Tongue (tissue), 3 donors: ENCODE measurements at places on chromosomes 2 and 18.

- no peak for DNase-seq
Measured at GRCh38 chr18:49273241-49273880, 187.1 kb downstream of the DYM start.

- DNase-seq = no peak
Measured at GRCh38 chr2:60518567-60518966, 34.9 kb downstream of the BCL11A start.

DNA sequence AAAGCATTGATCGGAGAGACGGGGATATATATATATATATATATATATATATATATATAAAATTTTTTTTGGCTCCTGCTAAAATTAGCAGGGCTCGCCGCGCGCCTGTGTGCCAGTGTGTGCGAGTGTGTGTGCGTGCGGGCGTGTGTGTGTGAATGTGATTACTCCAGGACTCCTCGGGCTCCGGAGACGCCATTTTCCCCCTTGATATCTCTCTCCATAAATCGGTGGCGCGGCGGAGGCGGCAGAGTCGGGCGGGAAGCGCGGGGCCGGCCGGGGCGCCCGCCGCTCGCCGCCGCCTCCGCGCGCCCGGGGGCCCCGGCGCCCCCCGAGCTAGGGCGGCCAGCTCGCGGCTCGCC, 795 bp upstream of the SETBP1 start:
- DNase-seq = peak; percentile 84

- no peak for DNase-seq
Measured at GRCh38 chr18:48945953-48946217, 4.9 kb downstream of the SMAD7 start.

- peak; percentile 83 for DNase-seq
Measured at GRCh38 chr2:43178602-43179542, 47.5 kb downstream of the ZFP36L2 start.

DNA sequence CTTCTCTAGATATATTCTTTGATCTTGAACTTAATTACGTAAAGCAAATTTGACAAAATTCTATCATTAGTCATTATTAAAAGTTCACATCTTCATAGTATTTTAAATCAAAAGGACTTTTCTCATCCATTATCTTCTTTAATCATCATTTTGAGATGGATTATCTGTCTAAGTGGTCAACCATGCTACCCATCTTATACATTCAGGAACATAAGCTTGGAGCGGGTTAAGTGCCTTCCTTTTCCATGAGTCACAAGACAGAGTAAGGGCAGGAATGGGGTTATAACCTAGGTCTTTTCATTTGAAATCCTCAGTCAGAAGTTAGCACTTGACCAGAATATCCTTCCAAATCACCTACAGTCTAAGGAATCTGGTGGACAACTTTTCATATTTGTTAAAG, 297.1 kb downstream of the TCF4 start:
- no peak for DNase-seq

- DNase-seq = no peak
Measured at GRCh38 chr18:73945130-73945792, 202.4 kb downstream of the FBXO15 start.

GRCh38 chr18:8480506-8481328, 128.5 kb upstream of the RAB12 start:
- DNase-seq = peak; percentile 88

DNA sequence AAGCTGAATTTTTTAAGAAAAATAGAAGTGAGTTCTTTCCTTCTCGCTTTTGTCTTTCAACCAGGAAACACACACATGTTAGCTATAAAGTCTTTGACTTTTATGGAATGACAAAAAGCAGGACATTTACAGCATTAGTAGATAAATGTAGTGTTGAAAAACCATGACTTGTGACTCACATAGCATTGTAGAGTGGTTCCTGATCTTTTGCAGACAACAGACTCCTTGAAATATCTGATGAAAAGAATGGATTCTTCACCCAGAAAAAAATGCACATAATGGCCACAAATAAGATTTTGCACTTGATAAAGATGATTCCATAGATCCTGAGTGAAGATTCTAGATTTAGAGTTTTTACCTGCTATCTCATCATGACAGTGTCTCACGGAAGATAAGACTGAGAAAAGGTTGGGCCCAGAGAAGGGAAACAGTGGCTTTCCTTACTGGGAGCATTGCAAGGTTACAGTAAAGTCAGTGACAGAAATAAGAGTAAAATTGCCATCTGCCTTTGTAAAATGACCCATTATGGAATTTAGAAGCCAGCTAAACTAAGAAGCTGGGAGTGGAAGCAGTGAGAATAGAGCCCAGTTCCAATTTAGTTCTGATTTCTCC, 14.0 kb downstream of the SMARCAL1 start:
- DNase-seq = no peak

DNA sequence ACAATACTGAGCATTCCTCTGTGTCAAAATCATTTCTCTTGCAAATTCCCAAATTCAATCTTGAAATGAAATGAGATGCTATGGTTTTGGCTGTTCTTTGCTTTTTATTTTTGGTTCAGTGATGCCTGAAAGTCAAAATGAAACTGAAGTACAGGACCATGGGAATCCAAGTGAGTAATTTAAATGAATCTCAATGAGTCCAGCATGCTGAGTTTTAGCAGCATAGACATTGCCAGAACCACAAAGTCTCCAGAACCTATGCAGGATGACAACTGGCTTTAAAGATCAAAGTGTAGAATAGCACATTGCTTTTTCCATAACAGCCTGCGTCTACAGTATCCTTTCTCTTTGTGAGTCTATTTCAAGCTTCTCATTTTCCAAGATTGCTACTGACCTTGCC, 1050.7 kb upstream of the PIK3C3 start:
- DNase-seq = peak; percentile 6

GRCh38 chr2:239288237-239288636, 112.6 kb downstream of the HDAC4 start:
- DNase-seq = no peak

- DNase-seq = no peak
Measured at GRCh38 chr2:133823226-133823550, 254.9 kb upstream of the NCKAP5 start.

DNA sequence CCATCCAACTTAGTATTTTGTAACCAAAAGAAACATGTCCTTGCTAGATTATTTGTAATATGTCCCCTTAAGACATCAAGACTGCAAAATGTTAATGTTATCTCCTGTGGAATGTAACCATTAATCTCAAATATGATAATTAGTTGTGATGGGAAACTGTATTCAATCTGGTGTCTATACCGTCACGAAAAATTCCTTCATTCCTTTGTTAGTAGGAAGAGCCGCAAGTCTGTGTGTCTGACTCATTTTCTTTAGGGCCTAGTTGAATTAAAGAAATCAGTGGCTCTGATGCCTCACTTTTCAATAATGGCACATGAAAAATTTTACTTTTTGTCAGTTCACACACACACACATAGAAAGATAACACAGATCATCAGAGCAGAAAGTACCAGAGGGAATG, 127.1 kb upstream of the CHAC2 start:
- no peak for DNase-seq

DNA sequence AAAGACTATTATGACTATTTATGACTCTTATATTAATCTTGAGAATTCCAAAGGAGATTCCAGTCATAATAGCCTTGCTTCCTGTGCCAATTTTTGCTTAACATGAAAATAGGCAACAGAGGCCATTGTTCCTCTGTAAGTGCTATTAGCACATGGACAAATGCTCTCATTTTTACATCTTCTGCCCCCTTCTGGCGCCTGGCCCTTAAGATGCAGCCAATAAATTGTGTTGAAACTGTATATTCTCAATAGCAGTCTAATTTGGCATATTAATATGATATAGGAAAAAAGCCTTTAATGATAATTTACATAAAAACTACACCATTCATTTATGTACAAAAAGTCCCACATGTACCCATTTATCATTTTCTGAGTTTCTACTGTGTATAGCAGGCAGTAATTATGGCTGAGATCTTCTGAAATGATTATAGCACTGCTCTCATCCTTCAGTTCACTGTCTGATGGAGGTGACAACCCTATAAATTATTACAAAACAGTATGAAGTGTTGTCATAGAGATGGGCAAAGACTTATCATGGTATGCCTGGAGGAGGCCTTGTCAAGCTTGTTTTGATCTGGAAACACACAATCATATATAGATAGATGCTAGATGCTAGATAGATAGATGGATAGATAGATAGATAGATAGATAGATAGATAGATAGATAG, 613.3 kb downstream of the TSN start:
- no peak for DNase-seq

GRCh38 chr18:25134861-25135260, 217.1 kb downstream of the ZNF521 start:
- no peak for DNase-seq

- DNase-seq = peak; percentile 92
Measured at GRCh38 chr2:99636144-99637034, 146.6 kb upstream of the REV1 start.

GRCh38 chr18:74546751-74547530, 12.6 kb downstream of the CNDP1 start:
- no peak for DNase-seq

GRCh38 chr2:217636991-217637561, 365.7 kb downstream of the TNS1 start:
- DNase-seq = peak; percentile 95

DNA sequence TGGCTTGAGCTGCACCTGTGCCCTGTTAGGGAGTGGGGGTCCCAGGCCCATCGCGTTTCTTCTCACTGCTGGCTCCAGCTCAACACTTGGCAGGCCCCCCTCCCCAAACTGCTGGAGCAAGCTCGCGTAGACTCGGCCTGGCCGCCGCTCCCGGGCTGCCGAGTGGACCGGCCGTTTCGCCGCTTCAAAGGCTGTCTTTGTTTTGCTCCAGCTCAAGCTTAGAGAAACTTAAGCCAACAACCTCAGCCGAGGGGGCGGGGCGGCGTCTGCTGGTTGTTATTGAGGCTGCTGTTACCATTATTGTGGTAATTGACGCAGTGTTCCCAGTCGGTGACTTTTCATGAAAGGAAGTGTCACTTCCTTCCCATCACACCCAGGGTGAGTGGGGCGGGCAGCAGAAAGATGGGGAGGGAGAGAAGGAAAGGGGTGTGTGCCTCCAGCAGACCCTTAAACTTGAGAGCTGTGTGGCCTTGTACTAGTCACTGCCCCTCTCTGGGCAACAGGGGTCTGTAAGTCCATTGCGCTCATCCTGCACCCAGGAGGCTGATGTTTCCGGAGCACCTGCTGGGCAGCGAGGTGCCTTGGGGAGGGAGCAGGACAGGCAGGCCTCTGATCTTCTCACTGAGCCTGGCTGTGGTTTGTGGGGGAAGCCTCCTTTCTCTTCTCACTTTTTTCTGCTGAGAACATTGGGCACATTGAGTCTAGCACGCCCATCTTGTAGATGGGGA, 2.1 kb downstream of the ARID5A start:
- peak; percentile 65 for DNase-seq

DNA sequence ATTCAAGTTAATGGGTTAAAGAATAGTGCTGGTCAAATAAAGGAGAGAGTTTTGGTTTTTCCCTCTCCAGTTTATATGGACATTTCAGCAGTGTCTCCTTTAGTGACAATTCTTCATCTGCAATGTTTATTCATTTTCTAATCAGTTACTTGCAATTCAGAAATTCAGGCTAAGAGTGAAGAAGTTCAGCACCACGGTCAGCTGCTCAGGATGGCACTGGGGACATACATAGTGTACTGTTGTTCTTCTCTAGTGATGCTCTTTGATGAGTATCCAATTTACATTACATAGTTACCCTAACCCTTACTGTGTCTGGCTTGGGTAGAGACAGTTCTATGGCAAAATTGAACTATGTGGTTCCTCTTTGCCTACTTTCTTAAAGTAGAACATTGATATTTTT, 412.7 kb downstream of the CNTNAP5 start:
- DNase-seq = peak; percentile 36

GRCh38 chr2:215880970-215881369, 132.4 kb downstream of the MREG start:
- DNase-seq = no peak

GRCh38 chr2:202769201-202769600, 102.4 kb downstream of the ICA1L start:
- DNase-seq = peak; percentile 13

- DNase-seq = no peak
Measured at GRCh38 chr2:162579169-162579568, 235.2 kb downstream of the GCA start.

DNA sequence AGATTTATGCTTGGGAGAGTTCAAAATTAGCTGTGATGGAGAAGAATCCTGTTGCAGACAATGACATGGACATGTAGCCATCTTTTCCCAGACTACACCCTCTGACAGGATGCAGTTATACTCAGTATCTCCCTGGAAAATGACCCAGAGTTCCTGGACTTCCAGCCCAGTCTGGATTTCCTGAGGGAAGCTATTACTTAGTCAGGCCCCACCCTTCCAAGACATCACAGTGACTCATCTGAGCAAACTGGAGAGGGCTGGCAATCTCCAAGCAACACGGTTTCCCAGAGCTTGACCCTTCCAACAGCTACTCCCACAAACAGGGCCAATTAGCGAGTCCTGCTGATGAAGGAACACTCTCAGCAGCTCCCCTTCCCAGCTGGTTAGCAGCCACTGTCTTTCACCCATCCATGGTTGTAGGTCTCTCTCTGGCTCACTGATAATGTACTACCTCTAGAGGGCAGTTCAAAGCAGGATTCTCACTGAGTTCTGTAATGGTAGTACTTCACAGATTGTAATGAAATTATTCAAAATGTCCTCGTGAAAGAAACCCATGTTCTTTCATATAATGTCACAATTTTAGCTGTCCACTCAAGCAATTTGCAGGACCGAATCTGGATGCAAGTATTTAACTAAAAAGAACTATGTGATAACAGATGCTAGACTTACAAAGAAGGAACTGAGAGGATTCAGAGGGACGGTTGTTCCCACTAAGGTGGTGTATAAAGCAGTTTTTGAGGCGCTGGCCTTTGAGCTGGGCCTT, 110.2 kb downstream of the MDH1 start:
- DNase-seq = peak; percentile 58

DNA sequence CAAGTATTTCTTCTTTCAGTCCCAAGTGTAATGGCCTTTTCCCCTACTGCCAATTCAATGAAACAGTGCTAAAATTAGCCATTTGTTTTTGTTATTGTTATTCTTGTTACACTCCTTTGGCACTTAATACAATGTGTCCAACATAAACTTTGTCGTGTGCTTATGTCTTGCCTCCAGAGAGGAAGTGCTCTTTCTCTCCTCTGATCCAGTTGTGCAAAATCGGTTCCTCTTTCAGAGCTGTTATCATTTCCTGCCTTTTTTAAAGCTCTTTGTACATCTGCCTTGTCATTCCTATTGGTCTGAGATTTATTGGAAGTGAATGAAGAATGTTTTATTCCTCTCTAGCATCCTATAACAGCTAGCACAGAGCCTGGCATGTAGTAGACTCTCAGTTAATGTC, 623.2 kb upstream of the ID2 start:
- no peak for DNase-seq

- DNase-seq = peak; percentile 81
Measured at GRCh38 chr2:4762951-4763376, 929.2 kb upstream of the SOX11 start.

DNA sequence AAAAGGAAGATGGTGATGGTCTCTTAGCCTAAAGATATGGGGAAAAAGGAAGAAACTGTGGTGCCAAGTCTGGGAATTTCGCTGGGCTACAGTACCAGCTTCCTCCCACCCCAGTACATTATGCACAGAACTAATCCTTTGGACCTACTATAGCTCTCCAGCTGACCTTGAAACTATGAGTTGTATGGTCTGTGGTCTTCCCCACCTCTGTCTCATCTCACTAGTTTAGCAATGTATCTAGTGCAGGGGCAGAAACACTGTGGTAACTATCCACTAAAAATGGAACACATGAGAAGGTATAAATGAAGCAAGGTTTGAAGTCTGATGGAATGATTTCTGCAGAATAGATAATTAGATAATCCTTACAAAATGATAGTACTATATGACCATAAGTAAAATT, 190.4 kb upstream of the CCDC150 start:
- no peak for DNase-seq

GRCh38 chr2:108855194-108855593, 68.6 kb downstream of the CCDC138 start:
- peak; percentile 50 for DNase-seq
